ENCODE measurements at places on chromosomes 2 and 18. TPM values are rescaled to one million over a fixed set of nuclear protein-coding genes. Genes with fewer than 3 reads are reported as not detected.

DNA sequence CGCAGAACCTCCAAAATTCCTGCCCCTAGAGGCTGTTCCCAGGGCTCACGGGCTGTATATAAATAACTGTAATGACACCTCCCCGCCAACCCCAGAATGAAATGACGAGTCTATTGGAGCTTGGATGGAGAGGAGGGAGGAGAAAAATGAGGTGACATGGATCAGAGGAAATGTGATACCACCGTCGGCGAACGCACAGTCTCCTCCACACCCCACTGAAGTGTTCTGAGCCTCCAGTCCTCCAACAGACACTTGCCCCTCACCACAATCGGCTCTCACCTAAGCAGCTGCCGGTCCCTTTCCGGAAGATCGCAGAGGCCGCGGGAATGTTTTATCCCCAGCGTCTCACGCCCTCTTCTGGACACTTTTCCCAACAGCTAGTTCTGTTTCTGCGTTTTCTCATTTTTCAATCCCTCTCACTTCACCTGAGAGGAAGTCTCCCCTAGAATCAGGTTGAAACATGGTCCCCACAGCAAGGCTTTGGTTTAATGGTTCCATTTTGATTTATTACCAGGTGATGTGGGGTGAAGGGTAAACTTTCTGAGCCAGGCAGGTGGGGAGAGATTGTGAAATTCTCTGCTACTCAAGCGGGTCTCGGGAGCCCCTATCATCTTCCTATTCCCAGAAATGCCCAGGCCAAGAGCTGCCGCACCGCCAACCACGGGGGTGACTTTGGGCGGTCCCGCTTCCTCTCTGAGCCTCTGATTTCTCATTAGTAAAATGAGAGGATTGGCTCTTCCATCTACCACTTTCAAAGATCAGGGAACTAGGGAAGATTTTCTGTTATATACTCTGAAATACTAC is 9.1 kb upstream of the MYO5B start:
- peak; percentile 56 for DNase-seq

DNA sequence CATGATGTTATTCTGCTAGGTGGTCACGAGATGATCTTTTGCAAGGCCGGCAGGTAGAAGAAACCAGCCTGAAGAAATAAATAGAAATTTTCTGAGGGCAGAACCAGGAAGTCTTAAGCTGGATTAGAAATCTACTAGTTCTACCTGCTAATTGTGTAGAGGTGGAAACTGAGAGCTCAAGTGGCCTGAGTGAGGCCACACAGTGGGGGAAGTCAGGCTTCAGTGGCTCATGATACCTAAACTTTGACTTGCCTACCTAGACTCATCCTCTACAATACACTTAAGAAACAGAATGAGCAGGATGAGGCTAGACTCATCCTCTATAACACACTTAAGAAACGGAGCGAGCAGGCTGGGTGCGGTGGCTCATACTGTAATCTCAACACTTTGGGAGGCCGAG is 134.9 kb upstream of the NDUFV2 start:
- DNase-seq, result no peak

GRCh38 chr2:159459279-159459678 is 157.1 kb downstream of the BAZ2B start:
- peak; percentile 25 for DNase-seq

DNA sequence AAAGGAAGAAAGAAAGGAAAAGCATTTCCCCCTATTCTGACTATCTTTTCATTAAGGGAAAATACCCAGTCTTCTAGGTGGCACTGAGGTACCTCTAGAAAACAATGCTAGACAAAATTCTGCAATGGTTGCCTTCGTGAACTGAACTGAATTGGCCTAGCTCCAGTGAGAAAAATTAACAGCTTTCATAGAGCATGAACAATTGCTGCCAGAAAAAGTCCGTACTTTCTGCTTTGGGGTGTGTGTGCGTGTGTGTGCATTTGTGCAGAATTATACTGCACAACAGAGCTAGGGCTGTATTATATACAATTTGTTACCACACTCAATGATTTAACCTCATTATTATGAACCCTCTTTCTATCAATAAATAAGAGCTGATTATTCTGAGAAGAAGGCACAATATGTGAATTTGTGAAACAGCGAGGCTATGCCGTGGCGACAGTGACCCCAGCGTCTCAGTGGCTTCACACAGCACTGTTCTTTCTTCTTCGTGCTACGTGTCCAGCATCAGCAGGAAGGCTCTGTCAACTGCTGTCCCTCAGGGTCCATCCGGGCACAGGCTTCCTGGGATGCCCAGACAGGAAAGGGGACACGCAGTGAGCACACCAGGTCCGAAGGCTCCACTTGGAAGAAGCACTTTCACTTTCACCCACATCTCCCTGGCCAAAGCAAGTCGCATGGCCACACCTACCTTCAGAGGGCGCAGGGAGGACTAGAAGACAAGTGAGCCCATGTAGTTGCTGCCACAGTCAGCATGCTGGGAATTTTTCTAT is 47.5 kb downstream of the PTGR3 start:
- DNase-seq, result no peak

- DNase-seq, result no peak
Observed at GRCh38 chr2:187529977-187530721, 24.1 kb downstream of the TFPI start.

DNA sequence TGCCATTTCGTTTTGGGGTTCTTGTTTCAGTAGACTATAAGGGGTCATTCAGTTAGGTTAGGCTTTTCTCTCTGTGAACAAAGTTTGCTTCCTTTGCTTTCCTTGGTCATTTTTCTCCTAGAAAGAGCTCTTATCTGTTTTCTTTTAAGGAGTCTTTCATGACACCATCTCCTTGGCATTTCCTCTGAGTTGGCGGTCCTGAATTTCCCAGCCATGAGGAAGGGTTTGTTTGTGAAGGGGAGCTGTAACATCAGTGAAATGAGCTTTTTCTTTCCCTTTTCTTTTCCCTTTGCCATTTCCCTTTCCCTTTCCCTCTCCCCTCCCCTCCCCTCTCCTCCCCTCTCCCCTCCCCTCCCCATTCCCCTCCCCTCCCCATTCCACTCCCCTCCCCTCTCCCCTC is 61.7 kb downstream of the MAP4K4 start:
- DNase-seq, result peak; percentile 94

The ZNG1B gene
- total RNA-seq, result 37.8 TPM

The LONRF2 gene
- under 0.01 TPM for total RNA-seq

Measured in GM23248 (cell line).